DMS 273 treated with DMSO at 0.1 percent for 48 hours (cell line): ENCODE measurements at places on chromosomes 6 and 20.

DNA sequence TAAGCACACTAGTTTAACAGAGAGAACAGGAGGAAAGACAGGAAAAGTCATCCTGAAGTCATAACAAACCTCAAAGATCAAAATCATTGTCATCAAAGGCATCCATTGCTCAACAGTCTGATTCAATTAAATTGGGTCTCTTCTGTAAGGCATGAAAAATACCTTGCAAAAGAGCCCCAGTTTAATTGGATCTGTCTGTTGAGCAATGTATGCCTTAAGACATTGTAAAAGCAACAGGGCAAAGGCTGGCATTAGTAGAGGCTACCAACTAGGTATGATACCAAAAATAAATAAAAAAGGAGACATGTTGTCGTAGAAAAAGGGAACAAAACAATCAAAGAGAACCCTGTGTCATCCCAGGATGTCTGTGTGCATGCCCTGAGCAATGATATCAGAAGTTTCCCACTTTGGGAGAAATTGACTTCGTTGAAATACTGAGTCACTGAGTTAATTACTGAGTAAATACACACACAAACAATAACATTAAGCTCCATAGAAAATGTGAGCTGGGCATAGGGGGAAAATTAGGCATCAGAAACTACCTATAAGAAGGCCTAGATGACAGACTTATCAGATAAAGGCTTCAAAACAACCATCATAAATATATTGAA lies 1013.8 kb upstream of the CITED2 start:
- DNase-seq, result no peak

DNA sequence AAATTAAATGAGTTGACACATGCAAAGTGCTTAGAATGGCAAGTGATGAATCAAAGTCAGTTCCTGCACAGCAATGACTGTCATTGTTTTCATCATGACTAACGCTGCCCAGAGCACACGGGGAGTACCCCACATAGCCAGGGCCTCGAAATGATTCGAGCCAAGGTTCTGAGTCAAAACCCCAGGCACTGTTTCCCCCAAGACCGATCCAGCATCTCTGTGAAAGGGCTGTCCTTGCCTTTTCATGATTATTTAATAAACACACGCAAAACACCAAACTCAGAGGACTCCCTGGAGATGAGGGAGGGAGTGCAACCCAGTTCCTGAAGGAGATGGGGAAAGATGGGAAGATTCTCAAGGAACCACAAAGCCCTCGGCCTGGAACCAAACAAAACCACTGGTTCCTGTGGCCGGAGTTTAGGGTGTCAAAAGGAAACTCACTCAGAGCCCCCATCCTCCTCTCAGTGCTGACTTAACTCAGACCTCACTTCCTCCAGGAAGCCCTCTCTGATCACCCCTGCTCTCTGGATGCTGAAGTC lies 3.8 kb downstream of the PREX1 start:
- DNase-seq, result no peak

DNA sequence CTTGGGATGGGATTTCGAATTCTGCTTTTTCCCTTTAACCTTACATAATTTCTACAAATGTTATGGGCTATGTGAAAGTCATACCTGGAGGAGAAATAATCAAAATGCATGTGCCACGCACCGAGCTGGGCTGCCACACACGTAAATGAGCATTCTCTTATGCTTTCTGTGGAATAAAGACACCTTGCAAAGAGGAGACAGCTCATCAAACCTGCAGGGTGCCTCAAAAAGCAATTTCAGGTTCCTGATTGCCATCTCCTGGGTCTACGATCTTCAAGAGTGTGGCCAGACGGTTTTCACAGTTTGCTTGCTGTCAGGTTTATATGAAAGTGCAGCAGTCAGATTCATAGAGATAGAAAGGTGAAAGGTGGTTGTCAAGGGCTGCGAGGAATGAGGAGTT lies 36.6 kb downstream of the DUSP22 start:
- no peak for DNase-seq

DNA sequence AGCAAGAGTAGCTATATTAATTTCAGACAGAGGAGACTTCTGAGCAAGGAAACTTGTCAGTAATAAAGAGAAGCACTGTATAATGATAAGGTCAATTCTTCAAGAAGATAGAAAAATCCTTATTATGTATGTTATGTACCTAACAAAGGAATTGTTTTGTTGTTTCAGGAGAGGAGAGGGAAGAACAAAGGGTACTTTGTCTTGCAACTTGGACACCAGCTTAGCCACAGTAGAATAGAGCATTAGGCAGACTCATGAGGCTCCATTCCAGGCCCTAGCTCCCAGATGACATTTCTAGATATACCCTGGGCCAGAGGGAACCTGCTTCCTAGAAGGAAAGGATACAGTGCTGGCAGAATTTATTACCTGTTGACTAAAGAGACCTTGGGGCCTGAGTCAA lies 6.5 kb upstream of the NUS1 start:
- DNase-seq, result no peak

- no peak for DNase-seq
These were observed 70.9 kb downstream of the MYO6 start for GRCh38 chr6:75819776-75820487.

DNA sequence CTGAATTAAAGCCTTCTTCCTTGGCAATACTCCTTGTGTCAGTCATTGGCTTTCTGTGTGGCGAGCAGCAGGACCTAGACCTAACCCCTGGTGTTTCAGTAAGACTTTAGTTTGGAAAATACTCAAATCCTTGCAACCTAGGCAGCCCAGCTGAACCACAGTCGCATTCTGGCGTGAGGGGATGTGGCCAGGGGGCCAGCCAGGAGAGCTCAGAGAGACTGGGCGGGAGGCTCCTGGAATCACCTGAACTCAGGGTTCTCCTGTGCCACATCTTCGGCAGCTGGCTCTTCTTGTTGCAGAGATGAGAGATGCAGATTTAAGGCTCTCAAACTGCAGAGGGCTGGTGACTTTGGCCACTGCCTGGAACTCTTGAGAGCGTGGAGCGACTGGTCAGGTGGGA lies 102.7 kb downstream of the SYNDIG1 start:
- no peak for DNase-seq

GRCh38 chr6:7139835-7140470 lies 32.2 kb downstream of the RREB1 start:
- no peak for DNase-seq

DNA sequence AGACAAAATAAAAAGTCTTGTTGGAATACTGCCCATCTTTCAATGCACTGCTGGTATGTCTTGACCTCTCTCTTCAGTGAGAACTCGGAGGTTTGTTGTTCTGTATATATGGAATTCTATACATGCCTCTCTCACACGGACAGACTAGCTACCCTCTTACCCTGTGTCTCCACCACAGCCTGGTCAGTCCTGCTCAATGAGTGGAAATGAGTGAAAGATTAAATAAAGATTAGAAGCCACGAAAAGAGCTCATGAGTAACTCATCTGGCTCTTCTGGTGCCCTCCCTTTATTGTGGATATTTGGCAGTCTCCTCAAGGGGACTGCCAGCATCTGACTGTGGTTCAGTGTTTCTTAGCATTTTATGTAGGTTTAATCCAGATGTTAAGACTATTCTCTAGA lies 262.8 kb upstream of the MAP3K7 start:
- no peak for DNase-seq

DNA sequence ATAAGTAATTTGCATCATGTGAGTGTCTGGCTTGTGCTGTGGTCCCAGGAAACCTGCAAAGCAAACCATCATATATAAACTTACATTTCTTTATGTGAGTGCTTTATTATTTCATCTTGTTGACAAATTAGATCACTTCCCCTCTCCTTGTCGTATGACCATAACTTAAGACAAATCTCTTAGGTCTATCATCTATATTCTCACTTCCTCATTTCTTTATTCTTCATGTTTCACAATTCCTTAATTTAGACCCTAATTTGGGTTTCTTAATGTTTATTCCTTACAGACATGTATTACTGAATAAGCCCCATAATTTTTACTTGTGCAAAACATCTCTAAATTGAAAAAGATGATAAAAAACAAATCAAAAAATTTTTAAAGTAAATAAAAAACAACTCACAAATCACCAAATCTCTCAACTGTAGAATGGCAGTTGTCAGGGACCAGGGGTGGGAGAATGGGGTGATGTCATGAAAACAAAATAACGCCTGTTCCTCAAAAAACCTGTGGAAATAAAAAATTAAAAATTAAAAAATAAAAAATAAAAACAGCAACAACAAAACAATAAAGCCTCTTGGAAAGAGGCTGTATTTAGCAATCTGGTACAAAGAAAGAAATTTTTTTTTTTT lies 49.5 kb upstream of the FBXO30 start:
- DNase-seq, result no peak

DNA sequence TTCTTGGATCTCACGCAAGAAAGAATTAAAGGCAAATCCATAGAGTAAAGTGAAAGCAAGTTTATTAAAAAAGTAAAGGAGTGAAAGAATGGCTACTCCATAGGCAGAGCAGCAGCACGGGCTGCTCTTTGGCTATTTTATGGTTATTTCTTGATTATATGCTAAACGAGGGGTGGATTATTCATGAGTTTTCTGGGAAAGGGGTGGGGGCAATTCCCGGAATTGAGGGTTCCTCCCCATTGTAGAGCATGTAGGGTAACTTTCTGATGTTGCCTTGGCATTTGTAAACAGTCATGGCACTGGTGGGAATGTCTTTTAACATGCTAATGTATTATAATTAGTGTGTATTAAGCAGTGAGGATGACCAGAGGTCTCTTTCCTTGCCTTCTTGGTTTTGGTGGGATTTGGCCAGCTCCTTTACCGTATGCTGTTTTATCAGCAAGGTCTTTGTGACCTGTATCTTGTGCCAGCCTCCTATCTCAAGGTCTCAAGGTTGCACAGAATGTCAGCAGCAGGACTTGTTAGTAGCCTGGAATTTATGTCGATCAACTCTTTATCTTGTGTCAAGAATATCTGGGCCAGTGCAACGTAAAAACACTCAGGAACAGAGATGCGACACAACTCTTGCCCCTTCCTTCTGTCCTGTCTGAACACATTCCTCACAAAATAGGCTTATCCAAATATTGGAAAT lies 931.4 kb downstream of the QKI start:
- DNase-seq, result no peak

GRCh38 chr6:113588646-113589045 lies 268.5 kb upstream of the MARCKS start:
- DNase-seq, result no peak

- DNase-seq, result peak; percentile 5
These were observed 12.8 kb downstream of the ME1 start for GRCh38 chr6:83417880-83418663.

DNA sequence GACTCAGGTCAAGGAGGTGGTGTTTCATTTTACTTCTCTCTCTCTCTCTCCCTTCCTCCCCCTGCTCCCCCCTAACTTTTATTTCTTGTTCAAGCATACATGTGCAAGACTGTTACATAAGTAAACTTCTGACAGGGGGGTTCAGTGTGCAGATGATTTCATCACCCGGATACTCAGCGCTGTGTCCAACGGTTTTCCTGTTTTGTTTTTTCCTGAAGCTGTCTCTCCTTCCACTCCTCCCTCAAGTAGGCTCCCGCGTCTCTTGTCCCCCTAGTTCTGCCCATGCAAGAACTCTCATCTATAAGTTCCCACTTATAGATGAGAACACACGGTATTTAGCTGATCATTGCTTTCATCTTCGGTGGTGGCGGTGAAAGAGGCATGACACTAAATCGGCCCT lies 751.9 kb upstream of the DEFB115 start:
- DNase-seq, result no peak

GRCh38 chr20:61512475-61512874 lies 260.4 kb downstream of the CDH4 start:
- no peak for DNase-seq

- no peak for DNase-seq
These were observed 114.0 kb upstream of the FKBP1C start for GRCh38 chr6:63097222-63097621.

- DNase-seq, result no peak
These were observed 277.5 kb upstream of the ZFP64 start for GRCh38 chr20:52469128-52469527.
